ENCODE measurements at places on chromosomes 1 and 21.
A peak's percentile ranks its signal among the peaks of the same experiment; 100 is the strongest.

DNA sequence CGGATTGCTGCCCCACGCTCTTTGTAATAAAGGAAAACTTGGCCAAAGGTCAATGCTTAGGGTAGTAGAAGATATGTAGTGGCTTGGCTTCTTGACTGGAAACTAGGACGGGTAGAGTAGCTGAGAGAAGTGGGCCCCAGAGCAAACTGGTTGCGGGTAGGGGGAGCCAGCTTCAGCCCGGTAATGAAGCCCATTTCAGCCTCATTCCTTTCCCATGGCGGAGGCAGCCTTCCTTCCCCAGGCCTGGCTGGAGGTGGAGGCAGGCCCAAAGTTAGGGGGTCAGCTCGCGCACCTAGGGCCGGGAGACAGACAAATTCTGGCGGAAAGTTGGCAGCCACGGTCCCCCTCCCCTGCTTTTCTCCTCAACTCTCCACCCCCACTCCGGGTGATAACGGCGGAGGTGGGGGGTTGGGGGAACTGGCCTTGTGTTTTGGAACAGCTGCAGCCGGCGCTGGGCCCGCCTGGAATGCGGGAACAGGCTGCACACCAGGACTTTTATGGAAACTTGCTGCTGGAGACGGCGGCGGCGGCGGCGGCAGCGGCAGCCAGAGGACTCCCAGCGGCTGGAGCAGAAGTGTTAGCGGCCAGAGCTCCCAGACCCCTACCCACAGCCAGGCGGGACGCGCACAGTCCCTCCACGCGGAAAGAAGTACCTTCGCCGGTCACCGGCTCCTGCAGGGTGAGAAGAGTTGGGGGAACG is at the start of gene NEXN:
NEXN (plus strand) TSS at position 544 of the 700 bp plus-strand sequence. CDS start 27,483 bp downstream, outside the sequence.
- peak; percentile 78 for DNase-seq

DNA sequence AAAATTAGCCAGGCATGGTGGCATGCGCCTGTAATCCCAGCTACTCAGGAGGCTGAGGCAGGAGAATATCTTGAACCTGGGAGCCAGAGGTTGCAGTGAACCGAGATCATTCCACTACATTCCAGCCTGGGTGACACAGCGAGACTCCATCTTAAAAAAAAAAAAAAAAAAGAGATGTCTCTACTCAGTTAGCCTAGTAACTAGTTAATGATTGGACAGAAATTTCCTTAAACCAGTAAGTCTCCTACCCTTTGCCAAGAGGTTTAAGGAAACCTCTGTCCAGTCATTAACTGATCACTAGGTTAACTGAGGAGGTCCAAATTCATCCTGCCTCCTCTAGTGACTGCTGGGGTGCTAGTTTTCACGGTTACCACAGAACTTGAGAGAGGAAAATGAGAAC is 143.9 kb upstream of the UBE2U start:
- no peak for DNase-seq

GRCh38 chr21:33762803-33763581 is 120.7 kb downstream of the ITSN1 start:
- DNase-seq, result no peak

- DNase-seq, result no peak
These were observed 54.2 kb downstream of the HIVEP3 start for GRCh38 chr1:41864471-41865040.

GRCh38 chr21:14863745-14864210 is 201.0 kb downstream of the NRIP1 start:
- DNase-seq, result no peak

GRCh38 chr1:151892190-151892589 is 17.1 kb downstream of the THEM4 start:
- no peak for DNase-seq

DNA sequence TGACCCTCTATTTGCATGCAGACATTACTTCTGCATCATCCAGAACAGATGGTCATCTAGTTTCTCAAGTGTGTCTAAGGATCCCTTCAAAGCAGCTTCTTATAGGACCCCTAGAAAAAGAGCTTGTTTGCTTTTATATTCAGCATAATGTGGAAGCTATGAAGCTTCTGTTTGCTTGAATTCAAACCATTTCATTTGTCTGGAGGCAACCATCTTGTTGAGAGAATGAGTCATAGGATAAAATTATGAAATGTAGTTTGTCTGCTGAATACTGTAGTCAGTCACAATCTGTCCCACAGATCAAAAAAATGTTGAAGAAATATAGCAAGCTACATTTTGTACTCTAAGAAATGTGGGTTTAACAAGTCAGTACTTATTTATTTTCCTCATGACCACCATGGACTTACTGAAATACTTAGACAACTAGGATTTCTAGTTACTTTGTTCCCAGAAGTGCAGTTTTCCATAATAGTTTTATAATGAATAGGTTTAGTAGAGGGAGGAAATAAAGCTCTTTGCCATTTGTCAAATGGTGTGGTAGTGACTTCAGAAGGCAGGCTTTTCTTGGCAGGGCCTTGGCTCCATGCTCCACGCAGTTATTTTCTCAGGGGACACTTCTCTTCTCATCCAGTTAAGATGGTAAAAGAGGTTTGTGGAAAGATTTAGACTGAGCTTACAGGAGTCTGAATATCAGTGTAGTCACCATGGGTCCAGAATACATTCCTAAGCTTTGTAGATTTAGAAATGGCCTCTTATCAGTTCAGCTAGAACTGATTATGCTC is 74.8 kb upstream of the DEPDC1 start:
- no peak for DNase-seq

GRCh38 chr1:200302921-200303290 is 106.9 kb downstream of the ZNF281 start:
- DNase-seq, result no peak

Measured in ovary (tissue), 10 donors.